Bone marrow (tissue), 2 donors: ENCODE measurements at places on chromosomes 12 and 14.

DNA sequence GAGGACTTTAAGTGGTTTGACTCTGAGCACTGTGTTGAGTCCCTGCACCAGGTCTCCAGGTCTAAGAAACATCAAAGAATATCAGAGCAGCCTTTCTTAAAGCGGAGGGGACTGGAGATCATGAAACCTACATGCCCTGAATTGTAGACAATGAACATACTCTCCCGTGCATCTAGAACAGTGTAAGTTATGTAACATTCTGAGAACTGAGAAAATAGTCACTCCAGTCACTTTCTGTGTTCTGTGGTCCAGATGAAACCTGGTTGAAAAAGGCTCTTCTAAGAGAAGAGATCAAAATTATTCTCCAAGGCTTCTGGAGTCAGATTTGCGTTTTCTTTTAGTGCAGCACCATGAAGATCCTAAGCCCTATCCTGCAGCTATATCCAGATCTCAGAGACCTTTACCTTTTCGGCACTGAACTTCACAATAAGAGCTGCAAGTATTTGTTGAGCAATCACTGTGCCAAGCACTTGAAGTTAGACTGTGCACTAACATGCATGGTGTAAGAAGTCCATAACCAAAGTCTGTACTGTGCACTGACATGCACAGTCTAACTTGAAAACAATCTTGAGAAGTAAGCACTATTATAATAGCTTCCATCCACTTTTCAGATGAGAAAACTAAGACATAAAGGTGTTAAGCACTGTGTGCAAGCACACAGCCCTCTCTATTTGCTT lies 65.6 kb upstream of the TMEM263 start:
- DNase-seq, result no peak

DNA sequence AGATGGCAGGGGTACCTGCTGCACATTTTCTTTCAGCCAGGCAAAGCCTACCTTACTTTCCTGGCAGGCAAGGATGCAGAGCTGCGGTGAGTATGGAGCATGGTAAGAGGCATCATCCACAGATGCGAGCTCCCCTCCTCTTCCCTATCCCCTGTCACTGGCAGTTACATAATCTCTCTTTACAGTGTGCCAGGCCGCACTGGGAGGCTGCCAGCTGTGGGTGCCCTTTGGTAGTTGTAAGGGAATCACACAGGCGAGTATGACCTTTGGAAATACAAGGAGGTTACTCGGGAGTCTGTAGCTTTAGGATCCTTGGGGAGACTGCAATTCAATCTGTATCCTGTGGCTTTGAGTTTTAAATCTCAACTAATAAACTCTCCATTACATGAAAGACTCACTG lies 132.5 kb downstream of the KTN1 start:
- no peak for DNase-seq

GRCh38 chr12:117850048-117850447 lies 118.7 kb downstream of the KSR2 start:
- no peak for DNase-seq

- no peak for DNase-seq
Measured at GRCh38 chr12:56990648-56991318, 15.6 kb downstream of the ZBTB39 start.

DNA sequence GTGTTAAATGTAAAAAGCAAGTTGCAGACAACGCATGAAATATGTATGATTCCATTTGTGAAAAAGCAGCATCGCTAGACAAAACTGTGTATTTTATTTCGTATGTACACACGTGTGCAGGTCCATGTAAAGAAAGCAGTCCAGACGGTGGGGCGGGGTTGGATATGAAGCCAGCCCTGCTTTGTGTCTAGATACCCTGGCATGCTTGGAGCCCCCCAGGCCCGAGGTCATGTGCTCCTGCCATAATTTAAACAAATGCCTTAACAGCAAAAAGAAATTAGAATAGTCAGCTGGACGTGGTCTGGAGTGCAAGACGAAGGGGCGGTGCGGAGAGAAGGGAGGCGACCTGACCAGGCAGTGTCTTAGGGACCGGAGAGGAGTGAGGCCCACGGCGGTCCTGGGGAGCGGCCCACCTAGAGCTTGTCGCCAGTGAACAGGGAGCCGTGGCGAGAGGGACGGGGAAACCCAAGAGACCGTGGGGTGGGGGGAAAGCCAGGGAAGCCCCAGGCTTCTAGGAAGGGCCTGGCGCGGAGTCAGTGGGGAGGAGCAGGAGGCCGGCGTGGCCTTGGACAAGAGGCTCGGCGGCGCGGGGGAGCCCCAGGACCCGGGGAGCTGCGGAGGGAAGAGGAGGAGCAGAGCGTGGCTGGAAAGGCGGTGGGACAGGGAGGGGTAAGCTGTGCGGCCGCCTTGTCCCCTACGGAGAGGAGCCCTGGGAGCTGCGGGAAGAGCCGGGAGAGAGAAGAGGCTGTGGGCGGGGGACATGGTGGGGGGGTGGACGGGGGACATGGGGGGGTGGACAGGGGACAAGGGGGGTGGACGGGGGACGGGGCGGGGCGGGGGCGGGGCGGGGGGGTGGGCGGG lies 118.5 kb upstream of the C14orf180 start:
- DNase-seq, result no peak

GRCh38 chr12:114976372-114976771 lies 292.4 kb upstream of the TBX3 start:
- no peak for DNase-seq

DNA sequence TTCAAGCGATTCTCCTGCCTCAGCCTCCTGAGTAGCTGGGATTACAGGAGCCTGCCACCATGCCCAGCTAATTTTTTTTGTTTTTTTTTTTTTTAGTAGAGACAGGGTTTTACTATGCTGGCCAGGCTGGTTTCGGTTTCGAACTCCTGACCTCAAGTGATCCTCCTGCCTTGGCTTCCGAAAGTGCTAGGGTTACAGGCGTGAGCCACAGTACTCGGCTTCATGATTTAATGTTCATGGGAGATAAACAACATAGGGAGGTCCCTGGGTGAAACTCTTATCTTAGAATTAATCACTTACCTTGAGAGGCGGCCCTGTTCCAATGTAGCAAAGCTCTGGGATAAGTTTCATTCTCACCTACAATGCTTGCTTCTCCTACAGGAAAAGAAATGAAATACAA lies 48.3 kb downstream of the SEL1L start:
- DNase-seq, result no peak

GRCh38 chr14:66992776-66993175 lies 196.5 kb upstream of the GARIN2 start:
- no peak for DNase-seq

GRCh38 chr12:121738340-121738858 lies 25.8 kb downstream of the TMEM120B start:
- DNase-seq, result no peak

DNA sequence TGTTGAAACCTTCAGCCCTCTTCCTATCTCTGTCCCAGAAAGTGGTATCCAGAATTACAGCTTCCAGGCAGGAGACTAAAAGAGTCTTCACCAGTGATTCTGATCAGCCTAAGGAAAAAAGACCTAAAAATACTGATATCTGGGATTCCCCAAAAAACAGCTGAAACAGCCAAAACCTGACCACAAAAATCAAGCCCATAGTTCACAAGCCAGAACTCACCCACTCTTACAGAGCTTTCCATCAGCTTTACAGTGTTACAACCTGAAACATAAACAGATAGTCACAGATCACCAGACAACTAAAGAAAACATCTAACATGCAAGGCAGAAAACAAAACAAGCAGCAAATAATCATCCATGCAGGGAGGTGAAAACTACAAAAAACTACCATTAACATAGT lies 26.0 kb upstream of the TSPAN8 start:
- DNase-seq, result no peak

- no peak for DNase-seq
Measured at GRCh38 chr14:52951681-52952554, 1.1 kb upstream of the FERMT2 start.

DNA sequence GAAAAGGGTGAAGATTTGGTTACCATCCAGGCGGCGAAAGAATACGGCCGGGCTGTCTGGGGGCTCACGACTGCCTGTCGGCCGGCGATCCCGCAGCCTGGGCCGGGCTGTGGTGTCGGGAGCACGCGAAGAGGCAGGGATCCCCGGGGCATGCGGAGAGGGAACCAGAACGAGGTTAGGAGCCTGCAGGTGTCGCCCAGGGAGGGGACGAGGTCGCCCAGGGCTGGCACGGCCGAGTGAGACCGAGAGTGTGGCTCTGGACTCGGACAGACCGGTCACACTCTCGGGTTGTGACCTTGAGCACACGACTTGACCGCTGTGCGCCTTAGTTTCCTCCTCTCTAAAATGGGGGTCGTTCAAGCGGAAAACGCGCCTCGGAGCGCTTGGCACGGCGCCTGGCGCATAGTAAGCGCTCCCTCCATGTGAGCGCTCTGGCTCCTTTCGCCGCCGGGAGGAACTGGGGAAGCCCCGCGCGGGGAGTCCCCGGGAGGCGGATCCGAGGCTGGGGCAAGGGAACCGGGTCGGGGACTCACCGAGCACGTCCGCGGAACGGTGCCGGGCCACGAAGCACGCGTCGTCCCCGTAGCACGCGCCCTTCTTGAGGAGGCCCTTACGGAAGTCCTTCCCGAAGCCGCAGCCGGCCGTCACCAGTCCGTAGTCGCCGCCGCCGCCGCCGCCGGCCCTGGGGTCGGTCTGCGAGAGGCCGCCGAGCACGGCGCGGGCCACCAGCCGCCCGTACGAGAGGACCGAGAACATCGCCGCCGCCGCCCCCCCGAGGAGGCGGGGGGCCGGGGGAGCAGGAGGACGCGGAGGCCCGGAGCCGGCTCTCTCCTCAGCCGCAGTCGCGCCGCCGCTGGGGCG lies 612 bp downstream of the PPTC7 start:
- DNase-seq, result peak; percentile 51

GRCh38 chr14:72608391-72609204 lies 285.3 kb downstream of the DPF3 start:
- DNase-seq, result no peak

DNA sequence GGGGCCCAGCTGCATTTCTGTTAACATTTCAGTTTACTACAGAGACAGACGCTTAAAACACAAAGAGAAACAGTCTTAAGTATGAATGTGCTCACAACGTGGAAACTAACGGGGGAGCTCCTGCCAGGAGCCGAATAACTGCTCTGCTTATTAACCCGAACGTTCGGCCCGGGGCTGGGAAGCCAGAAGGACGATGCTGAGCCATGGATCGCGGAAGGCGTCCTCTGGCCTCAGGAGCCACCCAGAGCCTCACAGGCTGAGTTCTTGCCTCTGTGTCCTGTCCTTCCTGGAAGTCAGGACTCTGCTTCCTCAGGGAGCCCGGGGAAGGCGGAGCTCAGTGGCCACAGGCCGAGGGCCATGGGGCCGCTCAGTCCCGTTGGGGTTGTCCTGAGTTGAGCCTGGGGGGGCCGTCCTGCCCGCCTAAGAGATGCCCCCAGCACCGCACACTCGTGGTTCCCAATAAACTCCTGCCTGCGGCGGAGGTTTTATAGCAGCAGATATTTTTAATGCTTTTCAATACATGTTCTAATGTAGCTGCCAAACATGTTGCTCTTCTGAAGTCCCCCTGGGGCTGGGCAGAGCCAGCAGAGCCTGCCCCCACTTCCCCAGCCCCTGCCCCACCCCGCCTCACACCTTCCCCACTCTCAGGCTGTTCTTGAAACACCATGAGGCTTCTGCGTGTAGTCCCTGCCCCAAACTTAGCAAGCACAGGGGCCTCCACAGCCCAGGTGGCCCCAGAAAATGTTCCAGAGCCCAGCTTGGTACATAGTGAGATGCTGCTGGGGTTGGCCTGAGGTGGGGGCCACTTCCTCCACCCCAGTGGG lies 3.4 kb upstream of the TEX22 start:
- DNase-seq, result no peak

DNA sequence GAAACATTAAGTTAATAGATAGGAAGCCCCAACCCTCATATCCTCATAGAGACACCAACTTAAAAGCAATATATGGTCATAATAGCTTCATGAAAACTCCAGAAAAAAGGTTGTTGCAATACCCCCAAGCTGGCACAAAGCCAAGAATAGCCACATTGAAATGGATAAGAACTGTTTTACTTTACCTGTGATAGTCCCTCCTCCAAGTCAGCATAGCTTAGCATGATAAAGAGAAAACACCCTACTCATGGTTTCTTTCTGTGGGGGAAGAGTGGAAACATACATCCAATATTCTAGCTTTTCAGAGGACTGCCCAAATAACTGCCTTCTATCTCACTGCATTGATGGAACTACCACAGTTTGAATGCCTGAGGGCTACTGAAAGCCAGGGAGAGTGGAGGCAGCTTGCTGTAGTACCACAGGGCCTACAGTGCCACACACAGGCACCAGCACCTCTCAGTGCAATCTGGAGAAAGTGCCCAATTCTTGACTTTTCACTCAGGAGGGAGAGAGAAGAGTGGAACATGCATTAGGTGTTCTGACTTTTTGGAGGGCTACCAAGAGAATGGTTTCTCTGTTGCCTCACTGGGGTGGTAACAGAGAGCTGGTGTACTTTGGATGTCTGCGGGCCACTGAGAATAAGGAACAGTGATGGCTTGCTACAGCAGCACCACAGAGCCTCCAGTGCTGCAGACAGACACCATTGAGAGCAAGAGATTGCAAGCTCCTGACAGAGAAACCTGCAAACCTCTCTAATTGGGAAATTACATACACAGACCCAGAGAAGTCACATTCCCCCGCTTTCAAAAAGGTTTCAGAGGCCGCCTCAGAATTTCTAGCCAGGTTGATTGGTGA lies 157.1 kb upstream of the GARIN2 start:
- no peak for DNase-seq

DNA sequence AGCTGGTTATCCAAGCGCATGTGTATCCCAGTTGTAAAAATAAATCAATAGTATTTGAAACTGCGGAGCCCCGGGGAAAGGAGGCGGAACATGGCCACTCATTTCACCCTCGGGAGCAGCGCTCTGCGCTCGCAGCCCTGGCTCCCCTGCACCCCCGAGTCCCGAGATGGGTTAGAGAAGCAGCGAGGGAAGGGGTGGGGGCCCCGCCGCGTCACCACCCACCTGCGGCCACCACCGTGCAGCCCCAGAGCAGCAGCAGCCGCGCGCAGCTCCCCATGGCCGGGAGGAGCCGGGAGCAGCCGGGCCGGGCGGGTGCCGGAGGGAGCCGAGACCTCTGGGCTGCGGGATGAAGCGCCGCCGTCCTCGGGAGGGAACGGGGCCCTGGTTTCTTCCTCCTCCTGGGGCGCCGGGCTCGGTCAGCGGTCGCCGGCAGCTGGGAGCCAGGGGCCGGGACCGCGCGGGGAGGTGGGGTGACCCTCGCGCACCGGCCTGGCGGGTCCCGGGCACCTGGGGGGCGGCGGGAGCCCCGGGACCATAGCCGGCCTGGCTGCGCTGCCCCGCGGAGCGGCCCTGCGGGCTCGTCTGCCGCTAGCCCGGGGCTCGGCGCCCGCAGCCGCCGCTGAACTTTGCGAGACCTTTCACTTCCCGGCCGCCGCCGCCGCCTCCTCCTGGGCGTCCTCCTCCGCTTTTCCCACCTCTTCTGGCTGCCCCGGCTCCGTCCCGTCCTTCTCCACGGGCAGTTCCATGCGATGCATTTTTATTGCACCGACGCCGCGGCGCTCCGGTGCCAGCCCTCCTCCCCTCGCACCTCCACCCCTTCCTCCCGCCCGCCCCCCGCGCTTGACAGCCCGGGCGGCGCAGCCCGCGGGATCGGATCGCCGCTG lies at the start of gene NTN4:
NTN4 (minus strand) TSS at position 732 of the 884 bp plus-strand sequence; CDS start at position 277, 455 bp downstream.
- DNase-seq, result no peak

GRCh38 chr14:76331328-76332011 lies 44.5 kb upstream of the ESRRB start:
- DNase-seq, result no peak

GRCh38 chr14:34496679-34497513 lies 34.9 kb upstream of the SPTSSA start:
- no peak for DNase-seq
